ENCODE measurements at places on chromosomes 11 and 22. TPM values are rescaled to one million over a fixed set of nuclear protein-coding genes. Genes with fewer than 3 reads are reported as not detected.

DNA sequence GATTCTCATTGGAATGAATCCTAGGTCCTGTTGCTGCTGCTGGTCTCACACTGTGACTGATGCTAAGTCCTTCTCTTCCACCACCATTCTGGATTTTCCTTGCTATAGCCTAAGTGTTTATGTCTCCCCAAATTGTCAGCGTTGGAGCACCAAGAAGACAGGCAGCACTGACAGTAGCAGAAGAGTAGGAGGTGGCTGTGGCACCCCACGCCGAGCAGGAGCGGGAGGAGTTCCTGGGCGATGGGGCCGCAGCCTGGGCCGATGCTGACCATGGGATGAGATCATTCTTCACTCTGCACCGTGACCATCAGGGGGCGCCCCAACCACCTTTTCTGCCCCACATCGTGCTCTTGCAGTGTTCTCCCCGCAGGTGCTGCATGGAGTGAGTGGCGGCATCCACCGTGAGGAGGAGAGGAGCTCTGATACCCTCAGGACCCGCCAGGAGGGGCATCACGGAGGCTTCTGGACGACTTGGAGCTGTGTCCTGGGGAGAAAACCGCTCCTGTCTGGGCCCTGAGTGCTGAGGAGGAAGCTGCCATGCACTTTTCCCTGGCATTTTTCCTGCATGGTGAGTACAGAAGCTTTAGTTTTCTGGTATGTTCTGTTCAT is 57.0 kb downstream of the LRRC74B start:
- DNase-seq, result peak; percentile 23

Gene TBX10
- not detected for total RNA-seq

GRCh38 chr11:64268025-64268892 is 16.2 kb downstream of the BAD start:
- no peak for DNase-seq

GRCh38 chr11:67055812-67056211 is 835 bp upstream of the RHOD start:
- DNase-seq, result peak; percentile 73

GRCh38 chr22:46000081-46001027 is 23.4 kb upstream of the WNT7B start:
- DNase-seq, result no peak

GRCh38 chr11:60281485-60281884 is 1.0 kb downstream of the MS4A4A start:
- DNase-seq, result no peak

DNA sequence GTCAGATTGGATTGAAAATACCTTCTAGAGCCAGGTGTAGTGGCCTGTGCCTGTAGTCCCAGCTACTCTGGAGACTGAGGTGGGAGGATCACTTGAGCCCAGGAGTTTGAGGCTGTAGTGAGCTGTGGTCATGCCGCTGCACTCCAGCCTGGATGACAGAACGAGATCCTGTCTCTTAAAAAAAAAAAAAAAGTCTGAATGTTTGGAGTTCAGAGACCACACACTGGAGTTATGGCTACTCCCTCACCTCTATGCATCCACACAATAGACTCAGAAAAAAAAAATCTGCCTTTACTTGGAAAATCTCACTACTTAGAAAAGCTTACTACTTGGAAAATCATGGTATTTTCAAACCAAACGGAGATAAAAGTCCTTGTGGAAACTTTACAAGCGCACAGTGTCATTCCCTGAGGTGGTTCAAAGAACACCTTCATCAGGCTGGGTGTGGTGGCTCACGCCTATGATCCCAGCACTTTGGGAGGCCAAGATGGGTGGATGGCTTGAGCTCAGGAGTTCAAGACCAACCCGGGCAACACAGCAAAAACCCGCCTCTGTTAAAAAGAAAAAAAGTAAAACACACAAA is 63.9 kb upstream of the PICALM start:
- no peak for DNase-seq

Gene DLG2
- 174 TPM for total RNA-seq

GRCh38 chr22:30474683-30475424 is 3.0 kb upstream of the SEC14L3 start:
- no peak for DNase-seq

- DNase-seq, result no peak
These were observed 10.9 kb upstream of the WT1 start for GRCh38 chr11:32446227-32446626.

Gene P4HA3
- 0.41 TPM for total RNA-seq

Gene GRIA4
- total RNA-seq, result 63.2 TPM
